ENCODE measurements at places on chromosomes 7 and 10.

GRCh38 chr7:55193245-55193644 lies 171.9 kb upstream of the LANCL2 start:
- H3K27me3 ChIP-seq: peaks cover 12% of the 10 kb centered on the region
- no peaks in the 10 kb centered on the region for H3K4me1 ChIP-seq
- DNase-seq: no peak
- H3K36me3 ChIP-seq: no peaks in the 10 kb centered on the region

GRCh38 chr7:157490465-157490912 lies 153.7 kb downstream of the DNAJB6 start:
- H3K36me3 ChIP-seq: peaks cover 3% of the 10 kb centered on the region
- no peak overlapping the region for H3K4me3 ChIP-seq
- H3K4me1 ChIP-seq: peaks cover 55% of the 10 kb centered on the region
- peak; percentile 67 for DNase-seq
- H3K27ac ChIP-seq: peak overlapping the region; percentile 69

DNA sequence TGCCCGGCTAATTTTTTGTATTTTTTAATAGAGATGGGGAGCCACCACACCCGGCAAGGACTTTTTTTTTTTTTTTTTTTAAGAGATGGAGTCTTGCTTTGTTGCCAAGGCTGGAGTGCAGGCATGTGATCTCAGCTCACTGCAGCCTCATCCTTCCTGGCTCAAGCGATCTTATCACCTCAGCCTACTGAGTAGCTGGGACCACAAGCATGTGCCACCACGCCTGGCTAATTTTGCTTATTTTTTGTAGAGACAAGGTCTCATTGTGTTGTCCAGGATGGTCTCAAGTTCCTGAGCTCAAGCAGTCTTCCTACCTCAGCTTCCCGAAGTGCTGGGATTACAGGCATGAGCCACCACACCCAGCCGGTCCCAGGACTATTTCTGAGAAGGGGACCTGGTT lies 9.3 kb upstream of the MCU start:
- H3K36me3 ChIP-seq: no peaks in the 10 kb centered on the region
- H3K27me3 ChIP-seq: peaks cover 14% of the 10 kb centered on the region
- DNase-seq: no peak
- H3K27ac ChIP-seq: no peak overlapping the region

- no peaks in the 10 kb centered on the region for H3K4me1 ChIP-seq
- H3K4me3 ChIP-seq: no peak overlapping the region
- H3K36me3 ChIP-seq: no peaks in the 10 kb centered on the region
- DNase-seq: no peak
Observed at GRCh38 chr7:81162771-81163525, 244.1 kb upstream of the SEMA3C start.

DNA sequence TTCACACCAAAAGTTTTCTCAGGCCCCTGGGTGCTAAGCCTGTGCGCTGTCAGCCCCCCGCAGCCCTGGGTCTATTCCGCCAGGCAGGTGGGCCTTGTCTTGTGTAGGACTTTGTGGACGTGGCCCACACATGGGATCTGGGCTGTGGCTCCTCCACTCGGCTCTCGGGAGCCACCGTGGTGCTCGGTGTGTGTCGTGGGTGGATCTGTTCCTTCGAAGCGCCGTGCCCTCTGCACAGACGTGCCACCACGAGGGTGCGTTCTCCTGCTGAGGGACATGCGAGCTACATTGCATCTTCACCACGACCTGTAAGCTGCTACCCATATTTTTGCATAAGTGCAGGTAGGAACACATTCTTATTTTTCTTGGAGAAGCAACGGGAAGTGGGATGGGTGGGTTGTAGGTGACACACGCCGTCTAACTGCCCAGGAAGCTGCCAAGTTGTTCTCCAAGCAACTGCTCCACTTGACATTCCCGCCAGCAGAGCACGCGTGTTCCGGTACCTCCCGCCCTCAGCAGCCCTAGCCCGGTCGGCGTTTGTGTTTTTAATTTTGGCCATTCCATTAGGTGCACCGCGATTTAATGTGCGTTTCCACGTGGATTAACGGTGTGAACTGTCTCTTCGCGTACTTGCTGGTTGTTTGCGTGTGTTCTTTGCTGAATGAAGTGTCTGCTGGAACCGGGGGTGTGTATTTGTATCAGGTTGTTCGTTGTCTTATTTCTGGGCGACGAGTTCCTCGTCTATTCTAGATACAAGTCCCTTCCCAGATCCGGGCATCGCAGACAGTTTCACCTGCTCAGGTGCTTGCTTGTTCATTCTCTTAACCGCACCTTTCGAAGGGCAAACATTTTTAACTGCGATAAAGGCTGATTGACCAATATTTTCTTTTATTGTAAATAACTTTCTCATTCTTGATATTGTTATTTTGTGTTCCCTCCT lies 47.4 kb upstream of the CFAP46 start:
- no peaks in the 10 kb centered on the region for H3K4me1 ChIP-seq
- H3K4me3 ChIP-seq: no peak overlapping the region
- H3K27ac ChIP-seq: no peak overlapping the region
- H3K36me3 ChIP-seq: no peaks in the 10 kb centered on the region

DNA sequence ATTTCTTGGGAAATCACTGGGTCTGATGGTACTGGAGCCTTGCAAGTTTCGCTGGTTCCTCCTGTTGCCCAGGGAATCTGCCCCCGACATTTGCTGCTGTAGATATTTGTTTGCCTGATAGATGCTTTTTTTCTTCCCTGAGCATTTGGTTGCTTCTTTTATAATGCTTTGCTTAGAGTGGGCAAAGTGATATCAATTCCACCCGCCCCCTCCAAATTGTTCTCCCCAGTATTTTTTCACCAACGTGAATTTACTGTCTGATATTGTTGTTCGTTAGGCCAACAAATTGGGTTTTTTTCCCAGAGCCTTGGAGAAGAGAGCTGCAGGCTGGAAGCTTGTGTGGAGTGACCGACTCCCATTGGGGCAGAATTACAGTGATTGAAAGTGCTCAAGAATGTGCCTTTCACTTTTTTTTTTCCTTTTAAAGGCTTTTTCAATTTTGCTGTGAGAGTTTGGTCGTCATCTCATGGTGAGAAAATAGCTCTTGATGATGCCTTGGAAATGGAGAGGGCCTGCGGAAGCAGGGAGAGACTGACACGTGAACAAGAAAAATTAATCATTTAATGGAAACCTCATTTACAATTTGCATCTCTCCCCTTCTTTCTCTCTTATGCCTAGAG lies 2.5 kb downstream of the GRK5 start:
- peak overlapping the region; percentile 99 for H3K4me3 ChIP-seq
- peaks cover 67% of the 10 kb centered on the region for H3K4me1 ChIP-seq
- H3K27ac ChIP-seq: peak overlapping the region; percentile 96
- no peak for DNase-seq
- H3K27me3 ChIP-seq: no peaks in the 10 kb centered on the region

GRCh38 chr10:72245949-72246525 lies 27.7 kb upstream of the DDIT4 start:
- DNase-seq: no peak
- no peaks in the 10 kb centered on the region for H3K27me3 ChIP-seq
- H3K27ac ChIP-seq: peak overlapping the region; percentile 57
- peak overlapping the region; percentile 38 for H3K4me3 ChIP-seq

DNA sequence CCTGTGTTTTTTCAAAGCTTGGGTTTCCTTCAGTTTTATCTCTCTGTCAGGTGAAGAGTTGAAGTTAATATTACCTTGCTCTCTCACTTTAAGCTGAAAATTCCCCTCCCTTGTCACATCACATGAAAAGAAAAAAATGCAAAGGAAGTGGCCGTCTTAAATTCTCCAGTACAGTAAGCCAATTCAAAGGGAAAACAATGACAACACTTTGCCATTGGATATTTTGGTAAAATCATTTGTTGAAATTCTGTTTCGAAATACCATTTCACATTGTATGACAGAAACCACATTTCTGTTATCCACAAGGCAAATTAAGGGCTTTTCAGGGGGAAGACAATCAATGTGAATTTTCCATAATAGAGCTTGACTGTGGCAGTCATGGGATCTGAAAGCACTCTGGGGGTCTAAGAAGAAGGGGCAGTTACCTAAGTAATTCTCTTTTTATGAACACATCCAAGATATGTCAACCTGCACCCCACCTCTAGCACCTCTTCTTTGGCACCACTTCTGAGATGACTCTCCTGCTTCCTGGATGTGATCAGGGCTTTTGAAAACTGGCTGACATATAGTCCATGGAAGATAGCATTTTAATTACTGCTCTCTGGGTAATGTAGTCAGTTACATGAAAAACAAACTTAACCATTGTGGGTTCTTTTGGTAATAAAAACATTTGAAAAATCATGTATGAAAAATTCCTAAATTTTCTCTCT lies 63.8 kb downstream of the ENTPD1 start:
- no peaks in the 10 kb centered on the region for H3K27me3 ChIP-seq
- H3K4me3 ChIP-seq: peak overlapping the region; percentile 13
- peak overlapping the region; percentile 89 for H3K27ac ChIP-seq
- H3K4me1 ChIP-seq: peaks cover 64% of the 10 kb centered on the region
- peaks cover 29% of the 10 kb centered on the region for H3K36me3 ChIP-seq
- no peak for DNase-seq

GRCh38 chr7:107017965-107018719 lies 26.4 kb upstream of the PRKAR2B start:
- H3K4me1 ChIP-seq: no peaks in the 10 kb centered on the region
- no peak for DNase-seq
- H3K4me3 ChIP-seq: no peak overlapping the region
- H3K27me3 ChIP-seq: peaks cover 8% of the 10 kb centered on the region
- H3K27ac ChIP-seq: no peak overlapping the region
- H3K36me3 ChIP-seq: no peaks in the 10 kb centered on the region

DNA sequence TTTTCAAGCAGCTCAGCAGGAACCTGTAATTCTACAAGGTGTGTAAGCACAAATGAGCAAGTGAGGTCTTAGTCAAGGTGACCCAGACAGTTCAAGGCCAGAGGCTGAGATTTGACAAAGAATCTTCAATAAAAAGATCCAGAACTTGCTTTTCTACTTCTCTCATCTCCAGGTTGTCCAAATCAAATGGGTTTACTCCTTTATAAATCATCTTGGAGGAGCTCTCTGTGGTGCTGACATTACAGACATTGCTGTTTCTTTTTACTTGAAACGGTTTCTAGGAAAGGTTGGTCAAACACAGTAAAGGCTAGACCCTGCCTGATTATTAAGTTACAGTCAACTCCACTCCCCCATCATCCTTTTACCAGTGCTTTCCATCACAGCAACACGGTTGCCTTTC lies 504.6 kb downstream of the SORCS3 start:
- no peak for DNase-seq
- H3K36me3 ChIP-seq: no peaks in the 10 kb centered on the region
- no peaks in the 10 kb centered on the region for H3K4me1 ChIP-seq
- no peak overlapping the region for H3K27ac ChIP-seq

DNA sequence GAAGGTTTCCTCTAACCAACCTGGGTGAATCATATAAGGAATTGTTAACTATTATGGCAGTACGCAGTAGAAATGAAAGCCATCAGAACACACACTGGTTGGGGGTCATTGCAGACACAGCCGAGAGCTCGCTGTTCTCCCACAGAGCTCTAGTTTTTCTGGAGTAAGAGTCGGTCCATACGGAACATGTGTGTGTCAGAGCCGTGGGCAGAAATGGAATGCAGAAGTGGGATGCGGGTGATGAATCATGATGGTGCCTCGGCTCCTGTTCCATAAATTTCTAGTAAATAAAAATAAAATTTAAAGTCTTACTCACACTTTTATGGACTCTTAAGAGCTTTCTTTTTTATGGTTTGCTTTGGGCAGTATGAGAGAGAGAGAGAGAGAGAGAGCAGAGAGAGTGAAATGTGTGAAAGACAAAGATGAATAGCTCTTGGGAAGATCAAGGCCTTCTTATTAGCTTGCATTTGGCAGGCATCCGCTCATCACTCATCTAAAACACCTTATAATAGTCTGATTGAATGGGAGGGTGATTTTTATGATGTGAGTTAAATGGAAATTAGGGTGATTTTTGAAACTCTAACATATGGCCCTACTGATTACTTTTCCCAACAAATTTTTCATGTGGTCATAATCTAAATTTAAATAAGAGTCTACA lies 98.8 kb upstream of the PFKP start:
- no peaks in the 10 kb centered on the region for H3K4me1 ChIP-seq
- no peak overlapping the region for H3K27ac ChIP-seq
- H3K27me3 ChIP-seq: no peaks in the 10 kb centered on the region
- no peak for DNase-seq

- H3K4me1 ChIP-seq: peaks cover 18% of the 10 kb centered on the region
- H3K4me3 ChIP-seq: no peak overlapping the region
- no peak for DNase-seq
Observed at GRCh38 chr10:87636313-87636915, 23.3 kb upstream of the PAPSS2 start.

- no peaks in the 10 kb centered on the region for H3K36me3 ChIP-seq
- H3K4me1 ChIP-seq: no peaks in the 10 kb centered on the region
- no peak overlapping the region for H3K27ac ChIP-seq
- H3K4me3 ChIP-seq: no peak overlapping the region
- H3K27me3 ChIP-seq: no peaks in the 10 kb centered on the region
Observed at GRCh38 chr7:13982940-13983677, 6.4 kb downstream of the ETV1 start.

DNA sequence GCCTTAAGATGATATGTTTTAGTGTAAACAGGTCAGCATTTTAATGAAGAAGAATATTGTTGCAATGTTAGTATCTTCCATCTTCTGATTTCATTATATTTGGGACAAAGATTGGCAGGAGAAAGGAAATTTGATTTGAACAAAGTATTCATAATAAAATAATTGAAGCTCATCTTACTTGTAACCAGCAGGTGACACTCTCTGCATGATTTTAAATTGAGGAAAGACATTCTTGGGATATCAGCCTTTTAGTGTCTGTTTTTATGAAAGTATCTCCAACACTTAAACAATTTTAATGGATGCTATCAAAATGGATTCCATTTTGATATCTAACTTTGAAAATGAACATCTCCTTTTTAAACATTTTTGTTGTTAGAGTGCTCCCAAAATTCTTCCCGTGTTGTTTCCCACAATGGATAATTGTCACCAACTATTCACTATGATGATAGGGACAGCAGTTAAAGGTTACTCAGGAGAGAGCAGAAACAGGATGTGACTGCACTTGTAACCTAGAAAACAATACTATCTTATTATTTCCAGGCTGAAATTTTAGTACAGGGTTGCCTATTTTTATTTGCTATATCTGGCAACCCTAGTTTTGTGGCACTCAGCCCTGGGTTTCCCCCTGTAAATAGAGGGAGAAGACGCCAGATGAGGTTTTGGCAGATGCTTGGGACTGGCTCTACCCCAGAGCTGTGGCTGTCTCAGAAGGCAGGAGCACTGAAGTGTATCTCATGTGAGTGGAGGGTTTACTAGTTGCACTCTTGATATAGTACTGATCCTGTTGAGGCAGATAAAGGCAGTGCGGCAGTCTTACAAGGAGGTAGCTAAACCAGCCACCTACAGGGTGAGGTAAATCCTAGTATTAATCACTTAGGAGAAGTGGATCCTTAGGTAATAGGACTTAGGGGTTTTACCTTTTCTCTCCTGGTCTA lies 31.0 kb upstream of the ABCB4 start:
- no peaks in the 10 kb centered on the region for H3K36me3 ChIP-seq
- no peak overlapping the region for H3K4me3 ChIP-seq
- no peak overlapping the region for H3K27ac ChIP-seq
- no peaks in the 10 kb centered on the region for H3K27me3 ChIP-seq
